ENCODE measurements at places on chromosomes 5 and 9.

GRCh38 chr5:23136958-23137357, 283.8 kb upstream of the CDH12 start:
- DNase-seq, result no peak

DNA sequence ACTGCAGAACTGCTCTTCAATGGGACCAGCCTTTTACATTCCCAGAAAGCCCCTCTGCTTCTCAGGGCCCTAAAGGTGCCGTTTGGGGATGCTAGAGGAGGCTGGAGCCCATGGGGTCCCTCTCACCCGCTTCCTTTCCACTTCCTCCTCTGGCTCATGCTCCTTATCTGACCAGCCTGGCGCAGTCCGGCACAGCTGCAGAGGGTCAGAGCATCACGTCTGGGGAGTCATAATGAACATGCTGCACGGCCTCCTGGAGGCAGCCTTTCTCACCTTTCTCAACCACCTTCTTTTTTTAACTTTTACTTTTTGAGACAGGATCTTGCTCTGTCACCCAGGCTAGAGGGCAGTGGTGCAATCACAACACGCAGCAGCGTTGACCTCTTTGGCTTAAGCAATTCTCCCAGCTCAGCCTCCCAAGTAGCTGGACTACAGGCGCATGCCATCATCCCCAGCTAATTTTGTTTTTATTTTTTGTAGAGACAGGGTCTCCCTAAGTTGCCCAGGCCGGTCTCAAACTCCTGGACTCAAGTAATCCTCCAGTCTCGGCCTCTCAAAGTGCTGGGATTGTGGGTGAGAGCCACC, 15.1 kb upstream of the TCF7 start:
- no peak for DNase-seq

DNA sequence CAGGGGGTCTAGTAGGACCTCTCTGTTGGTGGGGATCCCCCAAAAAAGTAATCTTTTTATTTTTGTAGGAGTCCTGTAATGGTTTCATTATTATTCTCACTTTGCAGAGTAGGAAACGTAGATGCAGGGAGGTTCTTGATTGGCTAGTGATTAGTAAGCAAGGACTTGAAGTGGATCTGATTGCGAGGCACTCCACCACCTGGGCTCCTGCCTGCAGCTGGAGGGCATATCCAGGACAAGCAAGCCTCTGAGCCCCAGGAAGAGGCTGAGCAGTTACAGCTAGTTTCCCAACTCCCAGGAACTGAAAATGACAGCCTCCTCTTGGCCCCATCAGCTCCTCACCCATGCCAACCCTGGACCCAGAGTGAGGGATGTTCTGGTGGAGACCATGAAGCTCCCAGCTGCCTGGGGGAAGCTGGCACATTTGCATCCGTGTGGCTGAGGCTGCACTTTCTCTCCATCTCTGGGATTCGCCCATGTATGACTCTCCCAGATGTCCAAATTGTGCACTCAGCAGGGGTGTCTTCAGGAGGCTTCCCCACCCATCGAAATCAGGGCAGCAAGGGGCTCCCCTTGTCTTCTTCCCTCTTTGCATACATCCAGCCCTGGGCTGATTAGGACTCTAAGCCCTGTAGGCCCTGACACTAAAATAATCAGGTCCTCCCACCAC, 10.2 kb downstream of the KCNIP1 start:
- DNase-seq, result no peak

- no peak for DNase-seq
Measured at GRCh38 chr9:87667164-87667738, 58.7 kb upstream of the CTSL start.

GRCh38 chr5:137714946-137715345, 20.9 kb downstream of the KLHL3 start:
- no peak for DNase-seq

DNA sequence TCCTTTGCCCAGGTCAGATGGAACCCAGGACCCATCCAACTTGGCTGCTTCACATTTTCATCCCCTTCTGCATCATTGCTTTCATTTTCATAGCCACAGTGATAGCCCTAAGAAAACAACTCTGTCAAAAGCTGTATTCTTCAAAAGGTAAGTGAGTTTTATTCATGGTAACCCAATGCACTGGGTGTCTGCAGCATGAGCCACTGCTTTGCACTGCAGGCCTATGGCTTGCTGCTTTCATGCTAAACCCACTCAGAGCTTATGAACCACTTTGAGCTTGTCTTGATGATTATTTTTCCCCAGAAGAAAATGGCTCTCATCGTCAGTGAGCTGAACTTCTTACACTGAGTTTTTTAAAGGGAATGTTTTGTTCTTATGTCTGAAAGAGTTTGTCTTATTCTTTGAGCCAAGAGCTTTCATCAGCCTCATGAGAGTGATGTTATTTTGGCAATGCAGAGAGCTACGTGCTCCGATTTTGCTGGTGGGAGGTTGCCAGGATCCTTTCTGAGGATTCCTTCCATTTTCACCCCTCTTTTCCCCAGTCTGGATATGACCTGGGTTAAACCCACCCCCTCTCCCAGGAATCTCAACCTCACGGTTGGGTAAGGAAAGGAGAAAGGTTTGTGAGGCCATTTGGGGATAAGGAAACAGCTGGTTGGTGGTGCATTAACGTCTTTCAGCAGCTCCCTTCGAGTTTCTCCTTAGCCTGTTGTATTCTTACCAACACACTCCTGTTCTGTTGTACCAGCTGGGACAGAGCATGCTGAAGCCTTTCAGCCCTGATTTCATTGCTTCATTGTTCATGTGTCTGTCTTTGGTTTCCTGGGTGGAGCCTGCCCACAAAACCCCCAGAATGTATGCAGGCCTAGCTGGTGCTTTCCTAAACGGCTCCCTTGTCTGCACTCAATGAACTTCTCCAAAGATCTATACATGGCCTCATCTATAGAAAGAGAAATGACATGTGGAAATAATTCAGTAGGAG, 47.6 kb downstream of the PDCD1LG2 start:
- peak; percentile 39 for DNase-seq

- DNase-seq, result no peak
Measured at GRCh38 chr5:115079924-115080623, 89.6 kb downstream of the TRIM36 start.

DNA sequence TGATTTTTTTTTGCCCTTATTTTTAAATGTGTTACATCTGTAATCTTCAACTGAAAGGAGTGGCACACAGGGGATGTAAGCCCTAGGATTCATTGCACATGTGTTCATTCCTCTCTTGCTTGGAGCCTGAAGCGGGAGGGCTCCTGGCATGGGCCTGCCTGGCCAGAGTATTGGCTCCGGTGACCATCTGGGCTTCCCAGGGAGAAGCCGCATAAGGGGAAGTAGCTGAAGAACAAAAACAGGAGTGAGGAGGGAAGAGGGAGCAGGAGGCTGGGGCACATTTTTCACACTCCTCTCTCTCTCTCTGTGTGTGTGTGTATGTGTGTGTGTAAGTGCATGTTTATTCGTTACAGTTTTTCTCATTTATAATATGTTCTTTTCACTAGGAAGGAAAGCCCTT, 269.9 kb downstream of the PRR16 start:
- no peak for DNase-seq

- DNase-seq, result no peak
Measured at GRCh38 chr5:59319250-59319649, 574.3 kb downstream of the PDE4D start.

GRCh38 chr9:91302831-91303230, 58.9 kb downstream of the AUH start:
- DNase-seq, result no peak

- no peak for DNase-seq
Measured at GRCh38 chr9:82526577-82526976, 536.4 kb downstream of the RASEF start.

DNA sequence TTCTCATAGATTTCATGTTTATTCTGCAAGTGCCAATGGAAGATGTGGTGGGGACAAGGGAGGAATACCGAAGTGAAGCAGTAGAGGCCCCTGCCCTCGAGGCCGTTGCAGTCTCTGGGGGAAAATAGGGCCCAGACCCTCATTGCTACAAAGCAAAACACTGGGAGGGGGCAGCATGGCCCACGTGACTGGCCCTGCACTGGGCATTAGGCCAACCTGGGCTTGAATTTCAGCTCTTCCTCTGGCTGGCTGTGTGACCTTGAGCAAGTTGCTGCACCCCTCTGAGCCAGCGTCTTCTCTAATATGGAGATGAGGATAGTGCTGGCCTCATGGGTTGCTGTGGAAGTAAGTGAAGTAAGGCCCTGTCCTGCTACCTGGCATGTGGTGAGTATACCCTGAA, 709 bp upstream of the SYNPO start:
- DNase-seq, result no peak

DNA sequence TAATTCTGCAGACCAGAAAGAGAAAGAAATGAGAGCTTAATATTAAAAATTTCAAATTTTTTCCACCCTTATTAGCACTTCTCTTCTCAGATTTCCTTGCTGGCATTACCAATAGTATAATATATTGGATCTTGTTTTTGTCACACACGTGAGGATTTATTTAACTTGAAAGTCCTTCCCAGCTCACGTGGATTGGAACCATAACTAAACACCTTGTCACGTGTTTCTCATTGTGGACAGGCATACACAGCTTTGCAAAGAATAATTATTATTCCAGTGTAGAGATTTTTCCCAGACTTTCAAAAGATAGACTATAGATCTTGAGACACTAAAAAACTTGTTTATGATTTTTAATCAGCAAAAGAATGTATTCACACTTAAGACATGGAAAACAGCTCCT, 123.8 kb upstream of the LPAR1 start:
- DNase-seq, result no peak

GRCh38 chr5:156498226-156498980, 171.4 kb downstream of the SGCD start:
- DNase-seq, result no peak

- no peak for DNase-seq
Measured at GRCh38 chr9:129326061-129327005, 148.3 kb upstream of the IER5L start.

- DNase-seq, result no peak
Measured at GRCh38 chr9:121286973-121287741, 19.2 kb downstream of the GSN start.

- no peak for DNase-seq
Measured at GRCh38 chr5:149855366-149855765, 89.2 kb downstream of the PDE6A start.

DNA sequence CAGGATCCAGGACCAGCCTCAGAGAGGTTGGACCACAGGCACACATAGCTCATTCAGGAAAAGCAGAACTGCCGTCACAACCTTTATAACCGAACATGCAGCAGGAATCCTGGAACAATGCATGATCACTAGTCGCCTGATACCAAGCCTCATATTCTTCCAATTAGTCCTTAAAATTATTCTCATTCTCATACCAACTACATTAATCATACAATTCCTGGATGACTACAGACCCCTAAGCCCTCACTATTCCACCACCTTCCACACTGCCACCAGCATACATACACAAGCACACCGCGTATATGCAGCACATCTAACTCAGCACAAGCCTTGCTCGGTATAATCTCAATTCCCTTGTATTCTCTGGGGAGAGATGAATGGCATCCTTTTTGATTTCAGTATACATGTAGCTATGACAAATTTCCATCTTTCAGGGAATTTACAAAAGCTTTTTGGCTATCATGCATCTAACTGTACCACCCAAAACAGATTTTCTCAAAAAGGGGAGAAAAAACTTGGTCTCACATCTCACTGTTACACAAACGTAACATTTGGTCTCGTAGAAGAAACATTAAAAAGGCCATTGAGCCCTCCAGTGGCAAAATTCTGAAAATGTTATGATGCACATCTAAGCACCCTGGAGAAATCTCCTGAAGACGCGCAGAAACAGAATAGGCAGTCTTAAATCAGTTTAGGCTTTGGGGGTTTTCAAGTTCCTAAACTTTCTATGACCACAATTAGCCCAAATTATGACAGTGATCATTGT, 46.2 kb downstream of the MCTP1 start:
- no peak for DNase-seq

- no peak for DNase-seq
Measured at GRCh38 chr5:40618926-40619325, 60.8 kb upstream of the PTGER4 start.

DNA sequence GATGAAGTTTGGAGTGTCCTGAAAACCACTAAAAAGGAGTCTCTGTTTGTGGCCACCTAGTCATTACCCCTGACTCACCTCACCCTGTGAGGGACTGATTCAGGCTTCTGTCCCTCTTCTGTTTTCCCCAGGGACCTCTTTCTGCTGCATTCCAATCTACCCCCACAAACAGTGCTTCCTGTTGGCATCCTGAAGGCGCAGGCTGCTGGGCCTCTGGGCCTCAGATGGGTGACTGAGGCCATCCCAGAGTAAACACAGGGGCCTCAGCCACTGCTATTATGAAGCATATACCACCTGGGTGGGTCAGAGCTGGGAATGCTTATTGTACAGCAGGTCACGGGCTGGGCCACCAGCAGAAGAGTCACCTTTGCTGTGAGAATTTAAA, 20.0 kb downstream of the MORN5 start:
- DNase-seq, result no peak

DNA sequence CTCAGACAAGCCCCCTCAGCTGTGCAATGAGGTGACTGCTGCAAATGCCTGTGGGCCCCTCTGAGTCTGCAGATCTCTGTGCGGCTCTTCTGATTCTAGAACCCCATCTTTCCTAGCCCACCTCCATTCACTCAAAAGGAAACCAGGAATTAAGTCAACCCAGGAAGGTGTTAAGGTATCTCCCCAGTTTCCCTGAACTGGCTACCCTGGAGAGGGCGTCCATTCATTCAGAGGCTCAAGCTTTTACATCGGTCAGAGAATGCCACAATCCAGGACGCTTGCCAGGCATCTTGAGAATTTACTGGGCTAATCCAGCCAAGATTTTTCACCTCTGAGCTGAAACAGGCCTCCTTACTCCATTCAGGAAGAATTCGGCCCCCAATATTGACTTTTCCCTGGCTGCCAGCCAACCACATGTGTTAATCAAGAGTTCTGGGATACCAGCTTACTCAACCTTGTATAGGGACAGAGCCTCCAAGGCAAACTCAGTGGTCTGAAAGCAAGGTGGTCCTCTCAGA, 889 bp upstream of the ADAMTS12 start:
- DNase-seq, result no peak

- DNase-seq, result no peak
Measured at GRCh38 chr5:176362233-176362490, 598 bp upstream of the KIAA1191 start.

DNA sequence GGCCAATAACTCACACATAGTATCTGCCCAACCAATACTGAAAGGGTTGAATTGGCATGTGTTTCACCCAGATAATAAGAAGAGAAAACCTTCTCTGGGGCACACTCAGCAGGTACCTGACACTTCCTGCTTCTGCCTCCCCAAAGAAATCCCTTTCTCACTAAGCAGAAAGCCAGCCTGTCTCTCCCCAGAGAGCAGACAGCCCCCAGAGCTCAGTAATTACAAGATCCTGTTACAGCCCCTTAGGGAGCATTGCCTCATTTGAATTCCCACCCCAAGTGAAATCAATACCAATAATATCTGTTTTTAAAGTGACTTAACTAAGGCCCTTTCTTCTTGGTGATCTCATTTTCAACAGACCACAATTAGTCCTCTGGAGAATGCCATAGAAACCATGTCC, 38.5 kb upstream of the FOXI1 start:
- no peak for DNase-seq
